ENCODE measurements at places on chromosomes 3 and 15.

GRCh38 chr3:187072102-187072501 is 67.2 kb downstream of the RPL39L start:
- no peak for DNase-seq

GRCh38 chr3:170007031-170007663 is 30.6 kb upstream of the GPR160 start:
- DNase-seq: no peak

DNA sequence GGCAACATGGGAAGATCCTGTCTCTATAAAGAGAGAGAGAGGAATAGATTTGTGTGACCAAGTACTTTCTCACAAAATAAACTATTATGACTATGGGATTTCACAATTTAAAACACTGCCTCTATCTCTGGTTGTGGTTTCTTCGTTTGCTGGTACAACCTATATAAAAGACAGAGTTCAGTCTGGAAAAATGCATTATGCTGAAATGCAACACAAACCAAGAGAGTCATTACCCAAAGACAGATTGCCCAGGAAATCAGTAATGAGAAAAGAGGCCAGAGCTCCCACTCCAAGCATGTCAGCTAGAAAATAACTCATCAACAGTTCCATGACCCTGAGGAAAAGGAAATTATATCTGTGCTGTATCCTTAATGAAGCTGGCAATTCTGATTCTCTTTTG is 23.2 kb downstream of the GPR176 start:
- no peak for DNase-seq

- DNase-seq: peak; percentile 55
Observed at GRCh38 chr15:101258238-101259144, 6.6 kb upstream of the CHSY1 start.

GRCh38 chr15:52417521-52417920 is 111.2 kb downstream of the MYO5A start:
- DNase-seq: no peak

DNA sequence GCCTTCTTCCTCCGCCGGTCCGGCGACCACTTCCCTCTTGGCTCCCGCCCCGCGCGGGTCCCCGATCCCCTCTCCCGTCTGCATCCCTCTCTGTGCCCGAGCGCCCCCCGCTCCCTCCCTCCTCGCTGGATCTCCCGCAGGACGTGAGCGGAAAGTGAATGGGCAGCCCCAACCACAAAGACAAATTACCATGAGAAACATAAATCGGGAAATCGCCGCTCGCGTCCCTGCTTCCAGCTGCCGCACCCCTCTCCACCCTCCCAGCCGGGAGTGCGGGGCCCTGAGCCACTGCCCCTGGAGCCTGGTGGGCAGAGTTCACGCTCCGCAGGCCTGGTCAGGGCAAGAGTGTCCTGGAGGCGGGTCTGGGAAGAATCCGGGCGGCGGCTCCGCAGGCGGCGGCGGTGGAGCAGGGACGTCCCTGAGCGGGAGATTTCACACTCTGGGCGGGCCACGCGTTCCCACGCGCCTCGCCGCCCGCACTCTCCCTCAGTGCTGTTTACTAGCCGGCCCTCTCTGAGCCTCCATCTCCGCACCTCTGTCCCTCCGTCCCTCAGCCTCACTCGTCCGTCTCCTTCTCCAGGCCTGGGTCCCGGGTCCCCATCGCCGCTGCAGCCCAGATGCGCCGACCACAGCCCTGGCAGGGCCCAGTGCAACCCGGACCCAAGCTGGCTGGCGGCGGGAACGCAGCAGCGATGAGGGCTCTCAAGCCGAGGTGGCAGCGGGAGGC is 835 bp downstream of the SEMA5B start:
- peak; percentile 57 for DNase-seq

DNA sequence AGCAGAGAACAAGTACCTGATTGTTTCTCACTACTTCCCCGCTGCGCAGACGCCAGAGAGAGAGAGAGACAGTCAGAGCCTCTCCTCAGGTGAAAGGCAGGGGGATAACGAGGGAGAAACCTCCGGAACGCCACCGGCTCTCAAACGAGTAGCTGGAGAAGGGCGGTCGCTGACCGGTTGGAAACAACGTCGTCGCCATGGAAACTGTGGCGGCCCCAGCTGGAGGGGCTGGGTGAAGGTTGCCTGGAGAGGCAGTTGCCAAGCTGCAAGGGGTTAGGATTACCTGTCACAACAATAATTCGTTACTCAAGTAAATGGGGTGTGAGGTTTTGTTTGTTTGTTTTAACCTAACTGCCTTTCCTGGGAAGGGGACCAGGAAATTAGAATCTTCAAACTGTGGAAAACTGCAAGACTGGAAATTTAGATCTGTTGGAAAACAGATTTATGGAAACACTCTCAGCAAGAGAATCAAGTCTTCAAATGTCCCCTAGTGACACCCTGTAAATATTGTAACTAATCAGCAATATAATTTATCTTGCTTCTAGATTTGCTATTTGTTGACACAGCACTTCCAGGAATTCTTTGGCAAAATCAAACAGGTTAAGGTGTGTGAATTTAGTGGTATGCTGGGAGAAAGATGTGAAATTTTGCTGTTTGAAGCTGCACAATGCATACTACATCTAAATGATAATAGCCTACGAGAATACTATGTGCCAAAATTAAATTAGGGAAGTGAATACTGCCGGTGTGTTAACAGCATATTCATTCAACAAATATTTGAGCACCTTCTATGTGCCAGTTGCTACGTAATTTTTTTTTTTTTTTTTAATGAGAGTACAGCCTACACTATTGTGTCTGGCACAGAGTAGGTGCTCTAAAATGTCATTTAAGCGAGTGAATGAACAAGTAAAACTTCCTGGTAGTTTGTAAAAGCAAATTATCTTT is at the start of gene DNAH12:
DNAH12 (minus strand) TSS at position 164 of the 945 bp plus-strand sequence. CDS start 1,474 bp downstream, outside the sequence.
- peak; percentile 91 for DNase-seq

DNA sequence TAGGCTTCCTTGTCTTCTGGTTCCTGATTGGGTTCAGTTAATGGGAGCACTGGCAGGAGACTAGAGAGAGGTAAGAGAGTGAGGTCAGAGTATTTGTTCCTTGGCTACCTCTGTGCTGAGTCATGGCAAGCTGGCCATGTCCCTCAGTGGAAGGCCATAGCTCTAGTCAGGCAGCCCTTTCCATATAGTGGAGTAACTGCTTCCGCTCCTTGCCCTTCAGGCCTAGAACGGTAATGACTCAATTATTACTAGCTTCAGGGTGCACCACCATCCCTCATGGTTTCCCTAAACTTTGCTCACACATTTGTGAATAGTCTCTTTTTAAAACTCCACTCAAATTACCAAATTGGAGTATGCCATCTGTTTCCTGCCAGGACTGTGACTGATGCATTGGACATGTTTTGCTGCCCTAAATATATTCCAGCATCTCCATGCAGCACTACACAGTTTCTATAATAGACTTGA is 10.5 kb upstream of the ANO10 start:
- DNase-seq: no peak
